Forelimb muscle (tissue), 1 donor: ENCODE measurements at places on chromosomes 5 and 9. TPM values are rescaled to one million over a fixed set of nuclear protein-coding genes. Genes with fewer than 3 reads are reported as not detected.

The C5orf63 gene
- polyA plus RNA-seq, result 6.4 TPM

The TAF11L10 gene
- polyA plus RNA-seq, result not detected

The MACROH2A1 gene
- 99.9 TPM for polyA plus RNA-seq

The PCDHGC4 gene
- 1.8 TPM for polyA plus RNA-seq

The LCN1 gene
- not detected for polyA plus RNA-seq

The IFNA21 gene
- polyA plus RNA-seq, result not detected
